ENCODE measurements at places on chromosomes 4 and X.

GRCh38 chr4:87054900-87055299 is 120.1 kb downstream of the AFF1 start:
- no peak for DNase-seq

GRCh38 chr4:121277194-121278105 is 103.4 kb downstream of the QRFPR start:
- DNase-seq, result no peak

- DNase-seq, result no peak
Measured at GRCh38 chr4:81465406-81466340, 6.0 kb downstream of the RASGEF1B start.

DNA sequence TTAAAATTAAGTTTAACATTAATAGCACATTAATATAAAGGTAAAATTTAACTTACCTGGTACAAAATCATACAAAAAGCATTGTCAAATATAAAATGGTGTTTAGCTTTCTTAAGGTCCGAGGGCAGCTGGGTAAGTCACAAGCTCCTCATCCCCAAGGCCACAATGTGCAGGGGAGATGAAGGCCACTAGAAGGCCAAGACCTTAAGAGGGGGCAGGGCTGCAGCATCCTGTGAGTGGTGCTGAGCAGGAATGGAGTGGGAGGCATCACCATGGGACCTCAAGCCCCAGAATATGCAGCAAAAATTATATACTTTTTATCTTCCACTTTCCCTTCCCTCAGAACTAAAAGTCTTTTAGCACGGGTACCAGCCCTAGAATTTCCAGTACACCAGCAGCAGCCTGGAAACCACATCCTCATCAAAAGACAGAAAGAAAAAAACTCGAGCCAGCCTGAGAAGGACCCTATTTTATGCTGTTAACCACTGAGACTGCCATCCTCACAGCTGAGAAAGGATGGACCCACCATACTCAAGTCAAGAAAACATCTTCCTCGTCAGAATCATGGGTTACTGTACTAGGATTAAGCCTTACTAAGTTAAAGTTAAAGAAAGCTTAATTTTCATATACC is 13.0 kb upstream of the RHOXF2 start:
- no peak for DNase-seq

GRCh38 chrX:131271274-131271673 is 17.8 kb downstream of the IGSF1 start:
- no peak for DNase-seq

DNA sequence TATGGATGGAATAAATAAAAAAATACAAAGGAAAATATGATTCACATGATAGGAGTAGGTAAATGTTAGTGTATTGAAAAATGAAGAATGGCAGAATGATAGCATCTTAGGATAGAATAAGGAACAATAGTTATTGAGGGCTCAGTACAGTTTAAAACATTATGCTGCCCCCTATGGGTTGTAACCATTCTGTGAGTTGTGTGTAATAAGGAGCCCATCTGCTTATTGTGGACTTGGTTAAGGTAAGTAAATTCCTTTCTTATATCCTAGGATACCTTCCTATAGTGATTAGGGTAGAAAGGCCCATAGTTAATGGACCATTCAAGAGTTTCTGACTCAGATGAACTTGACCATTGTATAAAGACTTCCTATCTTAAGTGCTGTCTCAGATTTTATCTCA is 195.8 kb downstream of the PDHA2 start:
- DNase-seq, result no peak

Data from stimulated activated CD8-positive, alpha-beta memory T cell treated with anti-CD3 and anti-CD28 coated beads, Interleukin-2, amount 100 ng/mL, for 1 hour (primary cell).